ENCODE measurements at places on chromosomes 11 and 22.

GRCh38 chr22:49850959-49851802 lies 2.5 kb upstream of the ZBED4 start:
- DNase-seq, result no peak

- DNase-seq, result no peak
Measured at GRCh38 chr22:37898441-37899181, 7.5 kb upstream of the MICALL1 start.

- no peak for DNase-seq
Measured at GRCh38 chr11:94856443-94856842, 88.3 kb downstream of the AMOTL1 start.

DNA sequence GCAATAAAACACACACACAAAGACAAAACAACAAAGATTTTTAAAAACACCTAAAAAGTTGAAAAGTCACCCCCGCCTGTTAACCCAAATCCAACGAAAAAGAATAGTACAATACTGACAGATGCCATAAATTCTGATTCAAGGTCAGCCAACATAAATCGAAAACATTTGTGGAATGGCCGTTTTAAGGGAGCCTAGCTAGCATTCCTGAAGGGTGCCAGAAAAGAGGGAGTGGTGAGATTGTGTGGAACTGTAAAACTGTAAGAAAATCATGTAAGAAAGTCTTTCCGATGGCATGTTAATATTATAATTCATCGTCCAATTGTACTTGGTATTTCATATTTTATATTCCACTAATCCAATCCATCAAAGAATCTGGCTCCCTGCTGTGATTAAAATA lies 75.1 kb downstream of the RAB38 start:
- DNase-seq, result no peak

DNA sequence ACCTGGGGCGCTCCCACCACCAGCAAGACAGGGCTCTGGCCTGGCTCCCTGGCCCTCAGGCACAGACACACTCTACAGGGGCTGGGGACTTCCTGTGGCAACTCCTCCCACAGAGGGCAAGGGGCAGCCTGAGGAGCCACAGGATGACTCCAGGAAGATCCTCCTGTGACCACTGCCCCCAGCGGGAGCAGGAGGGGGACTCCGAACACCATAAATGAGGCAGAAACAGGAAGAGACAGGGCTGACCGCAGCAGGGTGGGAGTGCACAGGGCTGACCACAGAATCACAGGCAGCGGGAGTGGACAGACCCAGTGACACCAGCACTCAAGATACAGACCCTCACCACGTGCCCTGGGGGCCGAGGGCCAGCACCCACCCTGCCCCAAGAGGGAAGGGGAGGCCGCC lies 10.8 kb downstream of the ARAP1 start:
- DNase-seq, result no peak

DNA sequence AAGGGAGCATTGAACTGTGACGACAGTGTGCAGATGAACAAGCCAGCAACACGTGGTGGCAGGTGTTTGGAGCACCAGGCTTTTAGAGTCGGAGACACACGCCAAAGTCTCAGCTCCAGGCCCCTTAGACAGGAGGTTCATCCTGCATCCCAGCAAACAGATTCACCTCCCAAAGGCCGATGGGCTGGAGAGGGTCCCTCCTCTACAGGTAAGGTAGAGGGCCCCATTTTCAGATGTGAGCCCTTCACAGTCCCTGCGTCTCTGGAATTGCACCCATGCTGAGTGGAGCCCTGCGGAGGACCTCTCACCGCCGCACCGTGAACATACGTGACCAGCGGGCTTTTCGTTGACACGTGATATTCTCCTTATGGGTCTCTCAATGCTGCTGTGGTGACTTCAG lies 109.0 kb upstream of the B3GAT1 start:
- no peak for DNase-seq

- DNase-seq, result no peak
Measured at GRCh38 chr11:112878033-112878601, 83.1 kb upstream of the NCAM1 start.

DNA sequence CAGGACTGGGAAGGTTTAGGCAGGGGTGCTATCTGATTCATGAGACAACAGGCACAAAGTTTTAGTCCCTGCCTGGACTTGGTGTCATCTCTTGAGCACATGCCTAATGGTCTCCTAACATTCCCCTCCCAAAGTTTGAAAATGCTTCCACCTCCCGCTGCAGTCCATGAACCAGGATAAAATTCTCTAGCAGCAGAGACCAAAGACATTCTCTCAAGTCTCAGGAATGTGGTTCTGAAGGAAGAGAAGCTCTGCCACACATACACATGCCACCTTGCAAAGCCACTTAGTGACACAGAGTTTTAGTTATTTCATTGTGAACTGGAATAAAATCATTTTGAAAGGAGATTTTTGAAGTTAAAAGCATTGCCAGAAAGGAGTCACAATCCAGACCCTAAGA lies 15.5 kb downstream of the OR51B6 start:
- no peak for DNase-seq

DNA sequence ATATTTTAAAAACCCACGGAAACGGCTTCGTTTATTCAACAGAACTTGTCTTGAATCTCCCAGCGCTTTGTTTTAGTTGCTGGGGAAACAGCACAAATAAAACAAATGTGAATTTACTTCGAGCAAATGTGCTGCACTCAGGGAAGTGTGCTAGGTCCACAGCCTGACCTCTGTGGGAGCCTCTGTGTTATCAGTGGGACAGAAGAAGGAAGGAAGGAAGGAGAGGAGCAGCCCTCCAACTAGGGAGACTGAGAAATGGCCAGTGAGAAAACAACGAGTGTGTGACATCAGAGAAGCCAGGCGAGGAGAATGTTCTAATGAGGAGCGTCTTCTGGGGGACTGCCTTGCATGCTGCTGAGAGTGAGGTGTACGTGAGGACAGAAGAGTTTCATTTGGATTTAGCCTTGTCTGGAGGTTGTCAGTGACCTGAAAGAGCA lies 42.7 kb downstream of the PPP6R3 start:
- DNase-seq, result no peak

GRCh38 chr11:87425391-87425790 lies 387.7 kb downstream of the TMEM135 start:
- no peak for DNase-seq

DNA sequence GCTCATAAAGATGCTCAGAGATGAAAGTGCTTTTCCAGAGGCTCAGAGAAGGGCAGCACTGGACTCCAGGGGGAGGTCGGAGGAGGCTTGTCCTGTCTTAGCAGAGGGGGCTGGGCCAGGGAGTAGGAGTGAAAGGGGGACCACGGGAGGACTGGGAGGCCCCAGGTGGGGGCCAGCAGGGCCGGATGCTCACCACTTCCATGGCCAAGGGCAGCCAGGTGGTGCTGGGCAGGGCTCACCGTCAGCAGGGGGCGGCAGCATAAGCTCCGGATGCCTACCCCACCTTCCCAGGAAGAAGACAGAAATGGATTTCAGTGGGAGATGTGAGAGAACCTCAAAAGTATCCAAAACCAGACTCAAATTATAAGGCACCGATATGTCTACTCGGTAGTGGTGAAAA lies 11.0 kb downstream of the RAB36 start:
- DNase-seq, result no peak

DNA sequence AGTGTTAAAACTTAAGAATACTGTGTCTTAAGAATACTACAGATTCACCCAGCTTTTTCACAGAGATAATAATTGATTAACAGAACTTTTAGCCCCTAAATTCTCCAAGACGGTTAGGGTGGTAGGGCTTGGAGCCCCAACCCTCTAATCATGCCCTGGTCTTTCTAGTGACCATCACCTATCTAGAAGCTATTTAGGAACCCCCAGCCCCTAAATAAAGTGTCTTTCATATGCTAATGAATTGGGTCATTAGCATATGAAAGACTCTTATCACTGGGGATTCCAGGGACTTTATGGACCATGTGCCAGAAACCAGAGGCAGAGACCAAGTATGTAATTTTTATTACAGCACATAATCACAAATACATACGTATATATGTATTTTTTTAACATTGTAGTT lies 999.7 kb upstream of the RAG2 start:
- DNase-seq, result no peak

DNA sequence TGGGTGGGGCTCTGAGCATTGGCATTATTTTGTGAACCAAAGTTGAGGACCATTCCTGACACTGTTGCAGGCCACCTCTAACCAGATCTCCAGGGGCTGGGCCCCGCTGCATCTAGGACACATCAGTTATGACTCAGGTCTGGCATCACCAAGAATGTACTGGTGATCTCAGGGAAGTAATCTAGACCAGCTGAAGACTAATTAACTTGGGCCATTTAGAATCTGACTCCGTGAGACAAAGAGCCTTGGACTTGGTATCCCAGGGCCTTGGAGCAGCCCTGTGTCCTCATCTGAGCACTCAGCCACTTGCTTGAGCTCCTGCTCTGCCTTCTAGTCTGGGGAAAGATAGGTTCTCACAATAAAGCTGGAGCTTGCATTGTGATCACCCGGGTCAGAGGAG lies 200.6 kb downstream of the KIRREL3 start:
- DNase-seq, result no peak

DNA sequence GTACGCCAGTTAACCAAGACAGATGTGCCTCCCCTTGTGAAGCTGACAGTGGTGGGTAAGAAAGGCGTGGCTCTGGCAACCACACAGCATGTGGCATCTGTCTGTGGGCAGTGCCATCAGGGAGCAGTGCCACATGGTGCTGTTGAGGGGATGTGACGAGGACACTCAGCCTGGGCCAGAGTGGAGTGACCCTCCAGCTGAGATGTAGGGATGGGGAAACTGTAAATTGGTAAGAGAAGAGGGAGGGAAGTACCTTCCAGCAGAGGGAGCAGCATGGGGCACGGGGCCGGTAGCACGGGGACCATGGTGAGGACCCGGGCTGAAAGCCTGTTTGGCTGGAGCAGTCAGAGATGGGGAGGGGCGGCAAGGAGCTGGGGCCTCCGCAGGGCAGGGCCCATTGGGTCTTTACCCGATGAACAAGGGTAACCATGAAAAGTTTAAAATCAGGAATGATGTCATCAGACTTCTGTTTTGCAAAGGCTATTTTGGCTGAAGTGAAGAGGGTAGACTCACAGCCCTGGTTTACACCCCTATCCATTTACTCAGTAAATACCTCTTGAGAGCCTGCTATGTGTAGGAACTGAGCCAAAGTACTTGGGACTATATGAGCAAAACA lies 10.4 kb downstream of the TMPRSS6 start:
- no peak for DNase-seq

DNA sequence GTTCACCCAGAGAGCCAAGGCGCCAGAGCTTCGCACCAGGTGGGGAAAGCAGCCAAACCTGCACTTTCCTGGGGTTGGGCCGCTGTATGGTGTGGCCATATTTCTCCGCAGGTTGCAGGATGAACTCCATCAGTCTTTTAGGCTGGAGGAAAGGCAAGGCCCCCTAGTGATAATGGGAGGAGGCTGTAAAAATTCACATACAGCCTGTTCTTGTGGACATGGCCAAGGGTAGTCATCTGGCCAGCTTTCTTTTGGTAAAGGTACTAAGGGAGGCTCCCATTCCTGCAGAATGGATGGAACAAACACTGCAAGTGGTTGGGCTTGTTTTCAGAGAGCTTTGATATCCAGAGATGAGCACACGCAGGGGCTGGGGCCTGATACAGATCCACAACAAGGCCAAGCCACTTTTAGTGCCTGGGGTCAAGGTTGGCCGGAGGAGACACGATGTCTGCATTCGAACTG lies 29.6 kb downstream of the C22orf31 start:
- DNase-seq, result no peak

- DNase-seq, result no peak
Measured at GRCh38 chr11:118012083-118012669, 26.0 kb downstream of the IL10RA start.

- DNase-seq, result no peak
Measured at GRCh38 chr22:49677495-49677889, 150.2 kb downstream of the BRD1 start.

GRCh38 chr11:19378814-19379213 lies 138.1 kb upstream of the E2F8 start:
- no peak for DNase-seq

DNA sequence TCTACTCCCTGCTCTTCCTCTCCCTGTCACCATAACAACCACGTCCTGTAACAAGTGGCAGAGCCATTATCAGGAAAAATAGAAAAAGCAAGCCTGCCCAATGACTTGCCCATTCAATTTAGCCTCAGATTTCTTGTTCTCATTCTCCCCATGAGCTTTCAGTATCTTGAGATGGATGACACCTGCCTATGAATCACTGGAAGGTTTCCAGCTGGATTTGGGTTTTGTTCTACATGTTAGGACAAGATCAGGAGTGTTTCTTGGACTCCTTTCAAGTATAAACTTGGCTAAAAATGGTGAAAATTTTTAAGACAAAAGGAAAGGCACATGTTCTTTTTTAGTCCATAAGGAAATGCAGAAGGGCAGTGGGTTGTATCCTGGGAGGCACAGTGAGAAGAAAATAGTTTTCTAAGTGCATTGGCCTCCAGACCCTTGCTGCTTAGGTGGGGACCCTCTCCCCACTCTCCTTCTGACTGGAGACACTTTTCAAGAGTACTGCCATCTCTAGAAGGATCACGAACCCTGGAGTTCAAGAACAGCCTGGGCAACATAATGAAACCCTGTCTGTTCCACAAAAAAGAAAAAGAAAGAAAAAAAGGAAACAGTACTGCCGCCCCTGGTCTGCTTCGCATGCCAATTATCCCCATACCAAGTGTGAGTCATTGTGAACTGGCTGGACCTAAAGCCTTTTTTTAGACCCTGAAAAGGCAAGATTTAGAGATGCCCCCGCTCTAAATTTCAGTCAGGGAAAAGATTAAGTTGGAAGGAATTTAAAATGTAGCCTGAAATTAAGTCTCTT lies 51.0 kb downstream of the MTNR1B start:
- no peak for DNase-seq

DNA sequence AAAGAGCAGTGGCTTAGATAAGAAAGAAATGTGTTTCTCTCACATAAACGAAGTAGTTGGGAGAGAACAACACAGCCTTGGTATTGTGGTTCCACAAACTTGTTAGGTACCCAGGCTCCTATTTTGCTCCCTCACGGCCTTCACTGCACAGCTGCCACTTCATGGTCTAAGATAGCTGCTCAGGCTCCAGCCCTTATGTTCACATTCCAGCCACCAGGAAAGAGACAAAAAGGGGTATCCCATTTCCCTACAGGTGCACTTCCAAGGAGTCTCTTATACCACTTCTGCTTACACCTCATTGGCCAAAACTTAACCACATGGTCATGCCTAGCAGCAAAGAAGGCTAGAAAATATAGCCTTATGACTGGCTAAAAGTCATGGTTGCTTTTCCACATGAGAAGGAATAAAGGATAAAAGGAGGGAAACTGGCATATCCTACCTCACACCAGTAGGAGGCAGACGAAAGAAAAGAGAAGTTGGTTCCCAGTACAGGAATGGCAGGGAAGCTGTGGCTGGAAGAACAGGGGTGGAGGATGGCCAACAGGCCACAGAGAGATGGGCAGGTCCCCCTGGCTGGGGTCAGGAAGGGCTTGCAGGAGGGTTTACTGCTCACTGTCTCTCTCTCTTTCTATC lies 5.4 kb upstream of the HDHD5 start:
- DNase-seq, result no peak

DNA sequence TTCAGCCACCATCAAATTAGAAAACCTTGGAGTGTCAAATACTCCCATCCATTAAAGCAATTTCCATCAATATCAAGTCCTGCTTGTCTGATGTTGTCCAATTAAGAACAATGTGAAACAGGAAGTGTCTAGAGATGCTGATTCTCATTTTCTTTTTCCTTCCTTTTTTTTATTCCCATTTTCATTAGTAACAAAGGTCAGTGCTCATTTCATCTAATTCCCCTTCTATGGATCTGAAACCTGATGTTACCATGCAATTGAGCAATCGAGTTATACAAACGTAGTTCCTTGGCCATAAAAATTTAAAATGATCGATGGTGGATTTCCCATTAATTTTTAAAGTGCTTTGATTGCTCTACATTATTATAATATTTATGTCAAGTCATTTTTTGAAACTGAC lies 330.6 kb upstream of the ZC3H12C start:
- DNase-seq, result no peak

Data from esophagus squamous epithelium (tissue), 5 donors.